Inflammatory macrophage (primary cell): ENCODE measurements at places on chromosomes 16 and 17.
A peak's percentile ranks its signal among the peaks of the same experiment; 100 is the strongest.

DNA sequence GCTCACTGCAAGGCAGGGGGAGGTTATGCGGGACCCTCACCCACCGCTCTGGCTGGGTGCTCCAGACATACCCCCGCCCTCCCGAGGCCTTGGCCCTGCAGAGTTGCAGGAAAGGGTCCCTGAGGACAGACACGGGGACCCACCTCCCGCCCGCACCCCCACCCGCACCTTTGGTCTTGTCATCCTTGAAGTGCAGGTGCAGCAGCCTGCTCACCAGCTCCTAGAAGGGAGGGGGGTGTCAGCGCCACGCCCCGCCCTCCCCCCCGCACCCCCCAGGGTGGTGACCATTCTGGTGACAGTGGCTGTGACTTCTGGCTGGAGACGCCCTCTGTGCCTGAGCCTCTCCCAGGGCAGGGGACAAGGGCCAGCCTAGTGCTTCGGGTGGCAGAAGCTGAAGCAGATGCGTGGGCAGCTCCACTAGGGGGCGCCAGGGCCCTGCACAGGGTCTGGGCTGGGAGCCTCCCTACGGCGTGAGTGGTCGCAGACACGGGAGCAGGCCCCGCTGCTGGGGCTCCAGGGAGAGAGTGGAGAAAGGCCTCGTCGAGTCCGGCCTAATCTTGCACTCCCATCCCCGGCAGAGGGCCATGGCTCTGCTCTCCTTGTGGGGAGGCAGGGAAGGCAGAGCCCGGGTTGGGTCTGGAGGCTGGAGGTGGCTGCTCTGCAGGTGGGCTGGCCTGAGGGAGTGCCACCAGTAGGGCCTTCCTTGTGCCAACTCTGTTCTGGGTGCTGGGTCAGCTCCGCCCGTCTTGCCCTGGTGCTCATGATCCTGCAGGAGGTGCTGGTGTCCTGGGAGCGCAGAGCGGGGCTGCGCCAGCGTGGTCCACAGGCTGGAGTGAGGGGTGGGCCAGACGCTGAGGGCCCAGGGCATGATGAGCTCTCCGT lies 2.7 kb downstream of the CENPX start:
- peak; percentile 55 for DNase-seq

GRCh38 chr17:46878055-46878454 lies 26.7 kb downstream of the WNT9B start:
- peak; percentile 77 for DNase-seq

DNA sequence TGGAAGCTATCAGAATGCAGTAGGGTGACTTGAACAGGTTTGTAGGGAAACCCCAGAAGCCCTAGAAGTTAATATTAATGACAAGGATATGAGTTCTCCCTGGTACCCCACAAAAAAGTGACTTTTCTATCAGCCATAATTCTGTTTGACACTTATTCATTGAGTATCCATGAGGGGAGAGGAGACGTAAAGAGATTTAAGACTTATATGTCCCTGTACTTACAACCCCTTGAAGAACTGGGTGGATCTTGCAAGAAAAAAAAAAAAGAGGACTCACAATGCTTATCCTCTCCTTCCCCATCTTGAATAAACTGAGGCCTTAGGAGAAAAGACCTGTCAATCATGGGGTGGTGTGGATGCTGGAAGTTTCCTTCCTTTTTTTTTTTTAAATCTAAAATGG lies 203.5 kb downstream of the CBLN1 start:
- DNase-seq: no peak

DNA sequence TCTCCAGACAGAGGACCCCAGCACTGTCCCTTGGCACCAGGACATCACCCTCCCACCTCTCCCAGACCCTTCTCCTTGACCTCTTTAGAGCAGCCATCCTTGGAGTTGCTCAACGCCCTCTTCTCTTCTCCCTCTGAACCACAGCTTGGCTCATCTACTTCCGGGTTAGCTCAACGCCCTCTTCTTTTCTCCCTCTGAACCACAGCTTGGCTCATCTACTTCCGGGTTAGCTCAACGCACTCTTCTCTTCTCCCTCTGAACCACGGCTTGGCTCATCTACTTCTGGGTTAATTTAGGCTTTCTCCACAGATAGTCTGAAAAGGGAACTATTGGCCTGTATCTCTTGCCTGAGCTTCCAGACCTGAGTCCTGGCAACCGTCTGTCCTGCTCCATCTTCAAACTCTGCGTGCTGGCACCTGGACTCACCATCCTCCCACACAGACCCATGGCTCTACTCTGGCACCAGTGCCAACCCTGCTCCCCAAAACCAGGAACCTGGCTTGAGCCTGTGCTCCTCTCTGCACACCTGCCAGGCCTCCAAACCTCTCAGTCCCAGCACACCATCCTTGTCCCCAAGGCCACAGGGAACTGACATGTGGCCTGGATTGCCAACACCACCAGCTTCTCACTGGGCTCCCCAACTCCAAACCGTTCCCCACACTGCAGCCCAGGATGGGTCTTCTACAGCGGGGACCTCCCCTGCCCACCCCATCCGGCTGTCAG lies 25.3 kb upstream of the FAAP100 start:
- DNase-seq: peak; percentile 83

GRCh38 chr17:56260376-56261002 lies 107.2 kb downstream of the ANKFN1 start:
- DNase-seq: no peak

DNA sequence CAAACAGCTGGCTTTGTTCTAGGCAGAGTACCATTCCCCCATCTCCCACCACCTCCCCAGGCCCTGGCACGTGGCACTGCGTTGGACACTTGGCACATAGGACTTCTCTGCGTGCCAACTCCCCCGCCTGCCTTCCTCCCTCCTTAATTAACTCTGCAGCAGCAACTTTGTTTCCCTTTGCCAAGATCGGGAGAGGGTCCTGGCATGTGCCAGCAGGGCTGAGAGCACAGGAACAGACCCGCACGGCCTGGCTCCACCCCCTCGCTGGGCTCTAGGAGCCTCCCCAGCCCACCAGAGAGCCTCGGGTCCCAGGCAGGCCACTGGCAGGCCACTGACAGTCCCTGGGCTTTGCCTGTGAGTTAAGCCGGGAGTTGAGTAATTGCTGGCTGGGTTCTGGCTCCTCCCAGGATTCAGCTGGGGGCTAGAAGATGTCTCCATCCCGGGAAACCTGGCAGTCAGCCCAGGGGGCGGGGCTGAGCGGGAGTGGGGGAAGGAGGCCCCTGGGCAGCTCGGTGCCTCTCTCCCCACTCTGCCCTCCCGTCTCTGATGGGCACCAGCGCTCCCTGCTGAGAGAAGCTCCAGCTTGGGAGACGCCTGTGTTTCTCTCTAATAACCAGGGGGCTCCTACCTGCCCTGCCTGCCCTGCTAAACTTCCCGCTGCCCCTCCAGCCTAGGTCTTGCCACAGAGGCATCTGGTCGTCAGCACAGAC lies 224.0 kb upstream of the TNRC6C start:
- no peak for DNase-seq

GRCh38 chr17:31917065-31917529 lies 15.6 kb upstream of the UTP6 start:
- no peak for DNase-seq

- no peak for DNase-seq
These were observed 346.6 kb upstream of the CCL2 start for GRCh38 chr17:33908363-33909064.
